D721Med (cell line): ENCODE measurements at places on chromosomes 5 and 9.

- no peak for DNase-seq
These were observed 378.0 kb upstream of the PDE4D start for GRCh38 chr5:60271517-60271916.

GRCh38 chr5:90802474-90803317, 244.1 kb downstream of the ADGRV1 start:
- no peak for DNase-seq

DNA sequence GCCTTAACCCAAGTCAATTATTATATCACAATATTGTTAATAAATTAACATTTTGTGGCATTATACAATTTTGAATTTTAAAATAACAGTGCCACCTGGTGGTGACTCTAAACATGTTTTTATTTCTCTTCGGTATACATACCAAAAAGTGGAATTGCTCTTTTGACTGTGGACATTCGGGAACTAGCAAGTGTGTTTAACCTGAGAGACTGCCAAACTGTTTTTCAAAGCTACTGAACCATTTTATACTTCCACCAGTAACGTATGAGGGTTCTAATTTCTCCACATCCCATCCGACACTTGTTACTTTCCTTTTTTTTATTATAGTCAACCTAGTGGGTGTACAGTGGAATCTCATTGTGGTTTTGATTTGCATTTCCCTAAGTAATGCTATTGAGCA, 18.3 kb upstream of the HSDL2 start:
- no peak for DNase-seq

GRCh38 chr5:132437604-132438266, 52.8 kb downstream of the IRF1 start:
- DNase-seq, result no peak

DNA sequence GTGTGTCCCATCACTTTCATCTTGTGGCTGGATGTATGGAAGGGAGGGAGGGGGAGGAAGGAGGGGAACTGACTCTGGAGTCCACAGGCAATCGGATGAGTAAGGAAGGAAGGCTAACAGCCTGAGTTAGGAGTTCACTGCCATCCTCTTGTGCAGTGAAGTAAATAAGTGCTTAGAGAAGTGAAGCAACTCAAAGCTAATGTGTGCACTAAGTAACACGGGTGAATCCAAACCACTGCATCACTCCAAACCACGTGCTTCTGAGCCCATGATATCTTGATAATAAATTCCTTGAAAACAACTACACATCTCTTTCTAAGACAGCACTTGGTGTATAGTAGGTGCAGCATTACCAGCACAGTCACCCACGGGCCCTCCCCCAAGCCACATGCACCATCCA, 69.6 kb upstream of the OLFM1 start:
- DNase-seq, result no peak

GRCh38 chr5:123855609-123856008, 343.6 kb downstream of the CSNK1G3 start:
- DNase-seq, result no peak

GRCh38 chr5:143987751-143988560, 176.0 kb downstream of the HMHB1 start:
- no peak for DNase-seq

DNA sequence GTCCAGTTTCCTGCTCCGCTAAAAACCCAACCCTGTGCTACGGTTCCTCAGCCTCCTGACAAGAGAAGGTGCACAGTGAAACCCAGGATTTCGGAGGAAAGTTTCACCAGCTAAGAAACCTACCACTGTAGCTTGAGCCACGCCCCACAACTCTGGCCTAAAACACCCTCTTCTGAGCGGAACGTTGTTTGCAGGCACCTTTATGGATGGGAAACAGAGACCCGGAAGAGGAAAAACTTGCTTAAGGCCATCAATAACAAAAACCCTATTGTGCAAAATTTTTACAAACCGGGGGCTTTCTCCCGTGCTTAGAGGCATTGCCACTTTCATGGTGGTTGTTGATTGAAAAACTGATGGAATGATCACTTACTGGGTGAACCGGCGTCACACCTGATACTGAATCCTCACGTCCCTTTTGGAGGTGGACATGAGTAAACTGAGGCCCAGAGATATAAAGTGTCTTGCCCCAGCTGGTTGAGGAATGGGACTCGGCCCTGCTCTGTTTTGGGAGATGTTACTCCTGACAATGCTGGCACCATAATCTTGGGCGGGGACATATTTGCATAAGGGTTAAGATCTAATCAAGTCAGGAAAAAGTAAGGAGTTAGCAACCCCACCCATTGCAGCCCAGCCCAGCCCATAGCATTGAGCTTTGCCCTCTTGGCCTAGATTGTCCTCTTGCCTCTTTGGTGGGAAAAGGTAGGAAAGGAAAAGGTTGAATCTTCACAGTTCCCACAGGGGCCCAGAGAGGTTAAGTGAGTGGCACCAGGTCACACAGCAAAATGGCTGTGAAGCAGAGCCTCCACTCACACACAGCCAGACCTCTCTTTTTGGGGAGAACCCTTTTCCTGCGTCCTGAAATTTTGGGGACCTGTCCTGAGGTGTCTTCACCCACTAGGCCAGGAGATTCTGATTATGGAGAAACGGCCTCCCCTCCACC, 23.2 kb upstream of the PTGS1 start:
- DNase-seq, result no peak
